ENCODE measurements at places on chromosomes 3 and 15.
A peak's percentile ranks its signal among the peaks of the same experiment; 100 is the strongest.

GRCh38 chr3:127784865-127785710, 37.2 kb downstream of the MGLL start:
- DNase-seq: no peak

DNA sequence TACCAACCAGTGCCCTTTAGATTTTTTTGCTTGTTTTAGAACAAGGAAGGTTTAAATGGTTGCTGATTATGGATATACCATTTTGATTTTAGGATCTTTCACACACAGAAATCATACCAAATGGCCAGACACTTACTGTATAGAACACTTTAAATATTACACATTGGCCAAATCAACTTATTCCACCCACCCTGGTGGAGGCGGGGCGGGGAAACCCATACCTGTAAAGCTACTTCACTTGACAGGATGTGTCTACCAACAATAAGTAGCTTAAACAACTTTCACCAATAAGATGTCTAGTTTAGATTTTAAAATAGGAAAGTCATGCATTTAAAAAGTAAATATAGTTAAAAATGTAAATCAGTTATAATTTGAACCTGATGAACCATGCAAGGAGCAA, 17.0 kb upstream of the SFMBT1 start:
- DNase-seq: no peak

- DNase-seq: peak; percentile 12
Observed at GRCh38 chr3:95277613-95278012, 1214.8 kb downstream of the NSUN3 start.

DNA sequence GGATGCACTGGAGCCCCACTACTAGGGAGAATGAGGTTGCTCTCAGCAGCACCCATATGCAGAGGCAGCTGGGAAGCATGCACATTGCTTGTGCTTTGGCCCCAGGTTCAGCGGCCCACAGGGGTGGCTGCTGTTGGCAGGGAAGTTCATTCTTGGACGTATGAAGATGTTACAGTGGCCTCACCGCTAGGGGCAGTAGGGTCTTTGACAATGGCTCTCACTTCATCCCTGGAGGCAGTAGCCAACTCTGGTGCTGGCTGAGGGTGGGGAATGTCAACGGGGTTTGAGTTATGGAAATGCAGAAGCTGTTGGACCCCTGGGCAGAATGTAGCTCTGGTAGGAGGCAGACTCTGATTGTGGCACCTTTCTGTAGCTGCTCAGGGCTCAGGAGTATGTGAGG, 279.9 kb downstream of the SCAPER start:
- no peak for DNase-seq

DNA sequence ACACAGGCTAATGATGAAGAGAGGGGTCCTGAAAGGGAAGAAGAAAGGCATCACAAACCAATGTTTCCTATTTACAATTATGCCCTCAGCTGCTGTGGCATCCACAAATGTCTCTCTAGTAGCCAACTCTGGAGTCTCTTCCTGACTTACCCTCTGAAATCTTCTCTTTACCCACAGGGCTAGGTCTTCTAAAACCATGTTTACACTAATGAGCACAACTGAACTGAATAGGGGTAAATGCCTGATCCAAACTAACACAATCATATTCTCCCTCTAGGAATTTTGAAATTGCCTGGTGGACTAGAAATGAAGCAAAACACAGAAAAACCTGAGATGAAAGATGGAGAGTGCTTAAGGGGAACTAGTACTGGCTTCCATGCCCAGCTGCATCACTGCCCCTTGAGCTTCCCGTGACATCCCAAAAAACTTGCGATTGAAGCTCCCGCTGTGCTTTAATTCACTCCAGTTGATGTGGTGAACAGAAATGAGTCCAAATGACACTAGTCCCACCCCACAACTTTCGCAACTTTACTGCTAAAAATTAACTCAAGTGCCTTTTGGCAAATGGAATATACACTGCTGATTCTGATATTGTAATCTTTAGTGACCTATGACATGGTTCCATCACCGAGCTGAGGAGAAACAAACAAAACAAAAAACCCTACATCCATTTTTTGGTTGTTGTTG, 32.8 kb downstream of the CFAP20DC start:
- no peak for DNase-seq

GRCh38 chr3:2512881-2513280, 414.2 kb downstream of the CNTN4 start:
- DNase-seq: peak; percentile 17

DNA sequence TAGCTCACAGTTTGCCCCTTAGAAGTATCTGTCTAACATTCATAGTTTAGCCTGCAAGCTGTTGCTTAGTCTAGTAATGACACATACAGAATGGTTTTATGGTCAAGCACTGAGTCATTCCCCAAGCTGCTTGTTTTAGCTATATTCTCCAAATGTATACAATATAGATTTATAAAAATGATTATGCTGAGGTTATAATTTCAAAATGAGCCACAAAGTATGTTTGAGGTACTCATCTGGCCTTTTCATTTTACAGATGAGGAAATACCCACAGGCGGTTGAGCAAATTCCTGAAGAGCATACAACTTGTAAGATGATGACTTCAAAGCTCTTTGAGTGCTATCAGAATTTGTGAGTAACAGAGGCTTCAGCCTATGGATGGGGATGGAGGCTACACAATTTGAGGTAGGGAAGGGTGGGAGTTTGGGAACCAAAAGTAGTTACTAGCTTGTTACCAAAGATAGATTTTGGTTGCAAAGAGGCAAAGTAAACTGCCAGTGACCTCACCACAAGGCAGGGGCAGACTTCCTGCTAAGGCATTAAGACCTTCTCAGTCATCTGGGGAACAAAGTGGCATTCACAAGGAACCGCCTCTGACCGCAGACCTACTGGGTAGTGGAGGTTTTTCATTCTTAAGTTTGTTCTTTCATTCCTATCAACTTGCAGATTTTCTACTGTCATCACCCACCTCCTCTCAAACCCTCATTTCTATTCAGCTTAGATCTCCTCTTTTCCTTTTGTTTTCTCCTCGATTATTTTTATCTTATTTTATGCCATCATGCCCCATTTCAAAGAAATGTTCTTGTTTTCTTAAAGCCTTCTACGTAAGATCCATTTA, 257.2 kb upstream of the NECTIN3 start:
- no peak for DNase-seq

- DNase-seq: no peak
Observed at GRCh38 chr3:24273491-24273890, 221.2 kb downstream of the THRB start.

- no peak for DNase-seq
Observed at GRCh38 chr15:51492528-51492927, 130.0 kb downstream of the DMXL2 start.

- DNase-seq: no peak
Observed at GRCh38 chr3:156518726-156519125, 36.2 kb downstream of the SSR3 start.
